ENCODE measurements at places on chromosomes 6 and 20.
A peak's percentile ranks its signal among the peaks of the same experiment; 100 is the strongest.

GRCh38 chr6:3524456-3524855 is 67.6 kb upstream of the SLC22A23 start:
- no peak for DNase-seq

DNA sequence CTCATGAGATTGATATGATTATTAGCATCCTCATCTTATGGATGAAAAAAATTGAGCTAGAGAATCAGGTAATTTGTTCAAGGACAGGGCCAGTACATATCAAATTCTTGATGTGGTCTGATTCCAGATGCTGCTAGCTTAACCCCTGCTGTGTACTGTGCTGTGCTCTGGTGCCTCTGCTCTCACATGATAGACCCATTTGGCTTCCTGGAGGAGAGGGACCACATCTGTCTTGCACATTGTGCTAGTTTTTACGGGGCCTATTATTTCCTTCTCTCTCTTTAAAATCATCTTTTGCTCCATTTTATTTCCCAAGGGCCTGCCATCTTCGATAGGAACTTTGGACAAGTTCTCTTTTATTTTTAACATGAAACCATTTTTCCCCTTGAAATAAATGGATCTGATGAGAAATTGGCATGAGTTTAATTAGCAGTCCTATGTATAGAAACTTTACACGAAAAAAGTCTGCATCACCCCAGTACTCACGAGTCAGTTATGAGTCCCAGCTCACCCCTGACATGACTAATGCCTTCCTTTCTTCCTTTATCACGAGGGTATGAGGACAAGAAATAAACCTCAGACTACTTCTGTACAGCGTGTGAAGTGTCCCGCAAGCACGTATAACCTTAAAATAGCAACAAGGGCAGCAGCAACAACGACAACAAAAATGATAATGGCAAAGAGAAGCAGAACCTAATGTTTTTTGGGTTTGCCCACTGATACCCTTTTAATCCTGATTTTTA is 26.5 kb downstream of the CD109 start:
- DNase-seq = peak; percentile 80

- DNase-seq = no peak
These were observed 137.2 kb downstream of the MAP3K4 start for GRCh38 chr6:161128680-161129196.

GRCh38 chr20:4721719-4722118 is at the start of gene PRND:
Gene PRND (plus strand): TSS chr20:4721909. CDS start chr20:4724552, 2,643 bp downstream.
- DNase-seq = no peak

DNA sequence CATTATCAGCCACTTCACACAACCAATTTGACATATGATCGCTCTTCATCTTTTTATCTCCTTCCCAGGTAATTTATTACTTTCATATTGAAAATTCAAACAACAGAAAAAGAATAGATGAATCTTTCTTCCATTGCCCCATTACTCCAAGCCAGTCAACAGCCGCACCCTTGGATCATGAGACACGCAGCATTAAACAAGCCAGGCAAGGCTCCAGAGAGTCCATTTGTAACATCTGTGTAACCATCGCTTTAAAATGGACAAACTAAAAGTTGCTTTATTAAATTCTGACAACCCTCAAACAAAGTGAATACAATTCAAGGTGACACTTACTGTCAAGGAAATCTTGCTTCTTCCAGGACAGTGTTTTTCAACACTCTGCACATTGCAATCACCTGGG is 200.3 kb downstream of the EPM2A start:
- DNase-seq = no peak

- DNase-seq = peak; percentile 21
These were observed 56.4 kb downstream of the LYRM4 start for GRCh38 chr6:5204376-5204775.

GRCh38 chr6:160124007-160124406 is 2.4 kb downstream of the SLC22A1 start:
- DNase-seq = no peak

DNA sequence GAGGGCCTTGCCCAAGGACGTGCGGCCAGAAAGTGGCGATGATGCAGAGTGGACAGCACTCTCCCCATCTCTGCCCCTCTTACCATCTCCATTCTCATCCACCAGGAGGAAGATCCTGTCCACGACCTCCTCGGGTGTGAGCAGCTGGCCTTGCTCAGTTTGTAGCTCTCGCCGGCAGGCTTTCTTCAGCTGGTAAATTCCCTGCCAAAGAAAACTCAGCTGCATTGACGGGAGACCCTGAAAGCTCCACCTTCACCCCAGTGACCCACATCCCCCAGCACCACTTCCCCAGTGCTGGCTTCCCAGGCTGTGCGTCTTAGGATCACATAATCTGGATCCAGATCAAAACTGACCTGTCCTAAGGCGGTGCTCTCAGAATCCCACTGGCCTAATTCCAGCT is 9.2 kb downstream of the GUCA1B start:
- DNase-seq = no peak

- DNase-seq = peak; percentile 90
These were observed 182.5 kb downstream of the CDC5L start for GRCh38 chr6:44569931-44570385.

DNA sequence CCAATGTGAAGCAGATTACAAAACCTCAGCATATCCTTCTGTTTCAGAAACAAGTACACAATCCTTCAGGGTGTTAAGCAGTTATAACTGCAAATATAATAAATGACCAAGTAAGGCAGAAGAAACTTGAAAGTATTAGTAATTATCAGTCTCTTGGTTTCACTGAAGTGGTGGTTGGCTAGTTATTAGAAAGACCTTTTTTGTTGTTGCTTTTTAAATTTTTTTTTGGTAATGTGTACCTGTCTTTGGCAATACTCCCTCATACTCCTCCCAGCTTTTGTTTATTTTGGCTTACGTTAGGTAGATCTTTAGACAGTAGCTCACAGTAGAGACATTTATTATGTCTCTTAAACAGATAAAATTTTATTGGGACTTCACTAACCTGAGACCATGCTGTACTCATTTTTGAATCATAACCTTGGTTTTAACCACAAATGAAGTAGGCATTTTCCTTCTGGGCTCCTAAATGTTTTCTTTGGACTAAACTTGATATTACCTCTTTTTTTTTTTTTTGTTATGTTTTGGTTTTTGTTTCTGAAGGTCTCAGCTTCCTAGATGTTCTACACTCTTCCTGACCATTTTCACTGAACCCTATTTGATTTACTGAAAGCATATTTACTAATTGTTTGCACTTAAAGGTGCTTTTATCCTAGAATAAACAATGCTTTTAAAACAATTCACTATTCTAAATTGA is 6.4 kb downstream of the CD2AP start:
- no peak for DNase-seq

GRCh38 chr6:292506-293192 is 362 bp downstream of the DUSP22 start:
- DNase-seq = peak; percentile 92

DNA sequence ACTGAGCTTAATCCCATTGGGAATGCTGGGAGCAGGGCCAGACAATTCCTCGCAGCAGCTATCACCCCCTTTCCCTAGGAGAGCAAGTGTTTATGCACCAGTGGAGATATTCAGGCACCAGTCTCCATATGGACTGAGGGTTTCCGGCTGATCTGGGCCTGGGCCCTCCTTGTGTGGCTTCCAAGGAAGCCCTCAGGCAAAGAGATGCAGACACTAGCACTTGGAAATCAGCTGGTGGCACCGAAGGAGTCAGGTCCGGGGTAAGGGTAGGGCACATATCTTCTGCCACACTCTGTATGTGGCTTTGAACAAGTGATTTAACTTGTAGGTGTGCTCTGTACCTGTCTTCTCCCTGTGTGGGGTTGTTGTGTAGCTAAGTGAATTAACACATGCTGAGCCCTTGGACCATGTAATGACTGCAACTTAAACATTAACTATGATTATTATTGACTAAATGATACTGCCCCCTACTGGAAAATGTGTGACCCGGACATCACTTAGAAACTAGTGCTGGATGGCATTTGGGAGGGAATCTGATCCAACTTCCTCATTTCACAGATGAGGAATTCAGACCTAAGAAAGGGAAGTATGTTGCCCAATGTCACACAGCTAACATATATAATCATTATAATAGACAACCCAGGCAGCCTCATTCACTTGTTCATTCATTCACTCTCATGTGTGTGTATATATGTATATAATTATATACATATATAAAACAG is 19.3 kb upstream of the WFDC2 start:
- DNase-seq = peak; percentile 94

DNA sequence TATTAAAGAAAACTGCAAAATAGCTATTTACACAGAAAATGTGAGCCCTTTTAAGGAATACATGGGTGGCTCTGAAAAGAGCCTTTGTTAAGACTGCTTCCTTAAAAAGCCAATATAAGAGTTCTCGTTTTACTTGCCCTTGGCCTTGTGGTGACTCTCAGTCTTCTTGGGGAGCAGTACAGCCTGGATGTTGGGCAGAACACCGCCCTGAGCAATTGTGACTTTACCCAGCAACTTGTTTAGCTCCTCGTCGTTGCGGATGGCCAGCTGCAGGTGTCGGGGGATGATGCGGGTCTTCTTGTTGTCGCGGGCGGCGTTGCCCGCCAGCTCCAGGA is 111.5 kb downstream of the HFE start:
- DNase-seq = no peak

DNA sequence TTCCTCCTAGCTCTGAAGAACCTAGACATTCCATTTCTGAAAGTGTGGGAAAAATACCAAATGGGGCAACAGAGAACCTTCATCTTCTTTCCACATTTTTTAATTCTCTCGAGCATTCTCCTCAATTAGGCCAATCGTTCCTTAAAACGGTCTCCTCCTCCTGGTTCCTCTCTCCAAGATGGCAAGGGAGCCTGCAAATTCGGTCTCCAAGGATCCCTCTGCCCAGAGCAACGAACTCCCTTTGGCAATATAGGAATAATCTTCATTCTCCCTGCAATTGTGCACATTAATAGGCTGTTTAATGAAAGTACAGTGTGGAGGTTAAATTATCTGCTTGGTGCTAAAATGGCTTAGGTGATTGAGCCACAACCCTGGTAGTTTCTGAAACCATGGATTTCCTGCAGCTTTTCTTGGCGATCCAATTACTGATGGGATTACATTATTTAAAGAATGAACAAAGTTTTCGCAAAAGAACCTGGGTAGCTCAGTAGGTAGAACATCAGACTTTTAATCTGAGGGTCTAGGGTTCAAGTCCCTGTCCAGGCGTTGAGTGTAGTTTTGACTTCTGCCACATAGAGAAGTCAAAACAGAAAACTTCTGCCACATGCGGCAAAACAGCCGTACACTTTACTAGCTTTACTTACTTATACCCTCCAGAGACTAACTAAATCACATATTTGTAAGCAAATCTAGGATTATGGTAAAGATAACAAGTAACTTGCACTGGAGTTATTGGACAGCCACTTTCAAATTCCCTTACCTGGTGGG is 102.9 kb upstream of the ZNF184 start:
- no peak for DNase-seq

DNA sequence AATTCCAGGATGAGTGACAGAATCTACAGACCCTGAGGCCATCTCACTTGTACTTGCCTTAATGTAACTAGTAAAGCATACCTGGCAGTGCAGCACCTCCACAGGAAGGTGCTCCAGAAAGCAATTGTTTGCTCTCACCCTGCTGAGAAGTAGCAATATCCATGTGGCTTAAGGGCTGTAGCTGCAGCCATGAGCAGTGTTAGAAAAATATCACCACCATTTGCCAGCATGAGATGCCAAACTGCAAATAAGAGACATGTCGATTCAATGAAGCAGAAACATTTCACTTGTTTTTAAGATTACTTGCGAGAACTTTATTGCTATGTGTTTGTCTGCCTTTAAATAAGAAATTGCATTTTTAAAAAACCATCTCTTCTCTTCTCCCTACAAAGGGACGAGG is 151.5 kb downstream of the PRL start:
- no peak for DNase-seq

DNA sequence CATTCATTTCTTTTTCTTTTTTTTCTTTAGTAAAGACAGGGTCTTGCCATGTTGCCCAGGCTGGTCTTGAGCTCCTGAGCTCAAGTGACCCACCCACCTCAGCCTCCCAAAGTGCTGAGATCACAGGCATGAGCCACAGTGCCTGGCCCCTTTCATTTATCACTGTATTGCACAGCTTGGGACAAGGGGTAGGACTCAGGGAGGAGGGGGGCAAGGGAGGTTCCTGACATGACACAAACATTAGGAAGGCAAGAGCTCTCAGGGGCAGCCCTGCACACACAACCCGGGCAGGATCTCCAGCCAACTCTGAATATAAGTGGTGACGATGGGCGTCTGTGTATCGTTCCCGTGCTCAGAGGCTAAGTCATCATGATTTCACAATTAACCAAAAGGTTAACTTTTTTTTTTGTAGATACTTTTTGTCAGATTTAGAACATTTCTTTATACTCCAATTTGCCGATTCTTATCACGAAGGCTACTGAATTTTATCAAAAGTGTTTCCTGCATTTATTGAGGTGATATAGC is 19.9 kb downstream of the SLC2A4RG start:
- no peak for DNase-seq

DNA sequence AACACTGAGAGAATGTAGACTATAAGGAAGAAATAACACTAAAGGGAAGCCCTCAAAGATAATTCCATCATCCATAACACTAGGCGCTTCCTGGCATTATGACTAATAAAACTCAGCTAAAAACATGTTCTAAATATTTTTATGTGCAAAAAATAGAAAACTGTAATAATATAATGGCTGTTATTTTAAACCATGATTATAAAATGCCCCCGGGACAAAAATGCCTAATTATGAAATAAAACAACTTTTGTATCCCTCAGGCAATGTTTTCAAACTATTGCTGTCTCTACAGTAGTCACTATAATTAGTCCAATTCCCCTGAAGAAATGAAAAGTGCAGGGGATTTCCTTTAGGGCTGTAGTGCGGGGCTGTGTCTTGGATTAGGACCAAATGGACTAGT is 242.4 kb downstream of the RNF144B start:
- DNase-seq = no peak

- DNase-seq = no peak
These were observed 180.9 kb downstream of the ARID1B start for GRCh38 chr6:156957931-156958547.

DNA sequence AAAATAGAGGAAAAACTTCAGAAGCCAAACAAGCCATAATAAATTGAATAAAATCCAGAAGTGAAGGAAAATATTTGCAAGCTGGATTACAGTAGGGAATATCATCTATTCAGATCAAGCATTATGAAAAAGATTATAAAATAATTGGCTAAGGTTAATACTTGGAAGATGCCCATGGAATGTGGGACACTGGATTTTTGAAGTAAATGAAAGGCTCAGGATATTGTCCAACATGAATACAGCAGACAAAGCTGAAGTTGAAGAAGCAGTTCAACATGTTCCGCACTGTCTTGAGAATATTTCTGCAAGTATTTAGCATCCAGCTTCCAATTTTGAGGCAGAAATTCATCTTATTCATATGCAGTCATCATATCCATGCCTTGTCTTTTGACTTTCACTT is 1278.4 kb upstream of the GJE1 start:
- DNase-seq = no peak

- no peak for DNase-seq
These were observed 39.5 kb downstream of the DCBLD1 start for GRCh38 chr6:117521791-117522502.

- DNase-seq = peak; percentile 86
These were observed 87.5 kb downstream of the CRYBG1 start for GRCh38 chr6:106448000-106448426.

GRCh38 chr6:84825461-84825860 is 61.1 kb upstream of the TBX18 start:
- DNase-seq = no peak

Data from inflammatory macrophage (primary cell).